ENCODE measurements at places on chromosomes 4 and X.
A peak's percentile ranks its signal among the peaks of the same experiment; 100 is the strongest.

- no peak for DNase-seq
Observed at GRCh38 chrX:123486297-123486696, 246.6 kb downstream of the THOC2 start.

- DNase-seq: no peak
Observed at GRCh38 chr4:152666946-152667345, 12.9 kb downstream of the TMEM154 start.

GRCh38 chrX:12994321-12994720 lies 19.4 kb downstream of the TMSB4X start:
- DNase-seq: peak; percentile 26

GRCh38 chr4:76266627-76267026 lies 15.1 kb downstream of the FAM47E start:
- DNase-seq: no peak

- DNase-seq: no peak
Observed at GRCh38 chrX:37472836-37473235, 98.6 kb upstream of the LANCL3 start.

DNA sequence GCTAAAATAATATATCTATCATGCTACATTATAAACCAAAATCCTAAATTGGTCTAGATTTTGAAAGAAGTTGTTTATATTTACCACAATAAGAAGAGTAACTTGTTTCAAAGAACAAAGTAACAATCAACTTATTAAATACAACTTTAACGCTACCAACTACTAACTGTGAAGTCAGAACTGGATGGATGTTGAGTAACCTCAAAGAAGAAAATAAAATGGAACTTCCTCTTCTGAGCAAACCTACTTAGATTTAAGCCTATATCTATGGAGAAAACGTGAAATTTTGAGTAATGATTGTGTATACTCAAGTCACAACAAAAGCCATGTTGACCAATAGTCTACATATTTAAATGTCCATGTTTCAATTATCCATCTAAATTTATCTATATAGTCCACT lies 25.7 kb downstream of the SH3RF1 start:
- DNase-seq: peak; percentile 35

DNA sequence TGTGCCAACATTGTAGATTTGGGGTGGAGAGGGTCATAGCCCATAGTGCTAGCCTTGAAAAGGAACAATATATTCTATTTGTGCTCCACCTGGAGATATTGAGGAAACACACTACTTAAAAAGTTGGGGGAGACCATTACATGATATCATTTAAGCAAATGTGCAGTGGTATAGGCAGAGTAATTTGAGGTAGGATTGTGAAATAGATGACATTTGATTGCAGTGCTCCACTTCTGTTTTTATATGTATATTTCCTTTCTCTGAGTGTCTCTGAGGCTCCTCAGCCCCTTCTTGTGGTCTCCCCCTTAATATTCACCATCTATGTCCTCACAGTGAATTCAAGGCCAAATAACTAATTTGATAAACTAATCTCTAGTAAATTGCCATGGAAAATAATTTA lies 85.6 kb upstream of the NMU start:
- DNase-seq: no peak

GRCh38 chr4:57187246-57187645 lies 77.1 kb upstream of the IGFBP7 start:
- no peak for DNase-seq

GRCh38 chrX:148691456-148691855 lies 191.0 kb downstream of the AFF2 start:
- DNase-seq: no peak

DNA sequence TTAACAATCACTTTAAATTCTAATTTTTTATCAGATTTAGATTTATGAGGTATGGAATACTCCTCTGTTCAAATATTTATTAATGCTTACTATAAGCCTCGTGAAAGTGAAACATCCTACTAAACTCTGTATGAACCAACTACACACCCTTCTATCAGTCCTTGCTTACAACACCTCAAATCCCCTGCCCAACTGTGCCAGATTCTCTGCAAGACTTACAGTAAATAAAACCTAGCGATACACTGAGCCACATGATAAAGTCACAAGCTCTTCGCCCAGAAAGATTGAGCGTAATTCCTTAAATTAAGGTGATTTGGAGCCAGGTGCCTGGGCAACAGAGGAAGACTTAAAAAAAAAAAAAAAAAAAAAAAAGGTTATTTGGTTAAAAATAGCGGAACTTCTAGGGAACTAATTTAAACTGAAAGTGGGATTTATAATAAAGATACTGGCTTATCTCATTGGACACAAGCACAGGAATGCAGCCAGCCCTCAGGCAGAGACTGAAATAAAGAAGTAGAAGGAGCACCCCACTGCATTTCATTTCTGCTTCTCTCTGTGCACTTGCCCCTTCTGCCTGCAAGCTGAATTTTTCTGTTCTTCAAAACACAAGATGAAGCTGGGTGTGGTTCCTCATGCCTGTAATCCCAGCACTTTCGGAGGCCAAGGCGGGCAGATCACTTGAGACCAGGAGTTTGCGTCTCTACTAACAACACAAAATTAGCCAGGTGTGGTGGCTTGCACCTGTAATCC lies 17.5 kb upstream of the C4orf36 start:
- peak; percentile 80 for DNase-seq

GRCh38 chr4:179530958-179531357 lies 2088.7 kb upstream of the AGA start:
- DNase-seq: no peak

DNA sequence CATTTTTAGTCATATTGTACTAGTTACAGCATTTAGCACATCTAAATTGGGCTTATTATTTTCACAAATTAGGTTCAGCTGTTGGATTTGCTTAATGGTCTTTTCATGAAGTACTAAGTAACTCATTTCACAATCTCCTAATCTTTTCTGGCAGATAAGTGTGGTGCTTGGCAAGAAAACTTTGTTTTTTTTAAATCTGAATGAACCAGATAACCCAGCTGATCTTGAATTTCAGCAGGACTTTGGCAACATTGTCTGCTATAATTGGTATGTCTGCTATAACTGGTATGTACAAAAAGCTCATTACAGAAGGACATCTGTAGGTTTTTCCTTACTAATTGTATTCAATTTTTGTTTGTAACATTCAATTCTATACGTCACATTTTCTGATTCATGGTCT lies 22.7 kb downstream of the WDR19 start:
- peak; percentile 5 for DNase-seq

- DNase-seq: no peak
Observed at GRCh38 chrX:6954836-6955235, 192.7 kb upstream of the STS start.

GRCh38 chr4:139453041-139453370 lies 915 bp upstream of the RAB33B start:
- DNase-seq: peak; percentile 92

GRCh38 chr4:189124149-189124758 lies 816.4 kb upstream of the FRG1 start:
- peak; percentile 24 for DNase-seq

Measured in hematopoietic multipotent progenitor cell treated with erythropoietin and hydrocortisone succinate and interleukin-3 and kit ligand, for 6 days (in vitro differentiated cells).